Right ventricle myocardium superior (tissue), 1 donor: ENCODE measurements at places on chromosomes 3 and 15. TPM values are rescaled to one million over a fixed set of nuclear protein-coding genes. Genes with fewer than 3 reads are reported as not detected.

- DNase-seq, result no peak
Observed at GRCh38 chr3:72128921-72129320, 344.0 kb upstream of the PROK2 start.

PPIP5K1 gene
- 13.1 TPM for total RNA-seq

NIT2 gene
- total RNA-seq, result 60.4 TPM

GRCh38 chr3:94071713-94072284, 8.9 kb downstream of the NSUN3 start:
- no peak for DNase-seq

NRROS gene
- 2.4 TPM for total RNA-seq

MUC13 gene
- total RNA-seq, result not detected

FXR1 gene
- total RNA-seq, result 285 TPM

GRCh38 chr3:197355713-197356112, 57.3 kb upstream of the DLG1 start:
- DNase-seq, result no peak

HTR3E gene
- total RNA-seq, result not detected

DNA sequence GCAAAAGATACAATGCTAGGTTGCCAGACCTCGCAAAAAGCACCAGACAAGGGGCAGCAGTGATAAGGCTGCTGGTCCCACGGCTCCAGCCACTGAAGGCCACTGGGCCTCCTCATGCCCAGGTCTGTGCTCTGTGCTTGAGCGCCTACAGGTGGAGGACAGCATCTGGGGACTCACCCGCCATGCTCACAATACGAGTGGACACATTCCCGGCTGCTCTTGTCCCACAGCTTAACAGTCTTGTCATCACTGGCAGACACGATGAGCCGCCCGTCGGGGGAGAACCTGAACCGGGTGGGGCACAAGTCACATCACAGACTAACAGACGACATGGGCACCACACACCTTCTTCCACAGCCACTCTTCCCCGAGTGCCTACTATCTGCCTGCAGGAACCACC, 7.4 kb downstream of the POC1A start:
- DNase-seq, result no peak

DNA sequence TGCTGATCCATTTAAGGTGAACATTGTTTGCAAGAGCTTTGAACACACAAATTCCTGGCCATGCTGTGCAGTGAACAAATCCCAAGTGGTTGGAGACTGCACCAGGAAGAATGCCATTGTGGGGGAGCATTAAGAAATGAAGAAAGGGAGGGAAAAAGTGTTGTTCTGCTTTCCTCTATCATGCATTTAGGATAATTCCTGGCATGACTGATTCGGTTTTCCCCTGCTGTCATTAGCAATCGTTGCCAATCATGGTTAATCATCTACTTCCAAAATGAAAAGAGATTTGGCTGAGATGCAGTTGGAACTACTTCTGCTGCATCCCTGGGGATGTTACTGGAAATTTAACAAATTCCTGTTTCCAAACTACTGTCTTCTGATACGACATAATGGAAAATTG, 73.7 kb upstream of the ZPLD1 start:
- no peak for DNase-seq

GRCh38 chr15:65303687-65304380, 643 bp upstream of the RNU5B-1 start:
- no peak for DNase-seq

GRCh38 chr3:131795390-131796090, 239.3 kb downstream of the CPNE4 start:
- DNase-seq, result no peak

P2RY14 gene
- total RNA-seq, result 3.6 TPM

DLL4 gene
- total RNA-seq, result 10.7 TPM

PLSCR5 gene
- not detected for total RNA-seq

- no peak for DNase-seq
Observed at GRCh38 chr3:175702956-175703355, 843.8 kb downstream of the NAALADL2 start.

DNA sequence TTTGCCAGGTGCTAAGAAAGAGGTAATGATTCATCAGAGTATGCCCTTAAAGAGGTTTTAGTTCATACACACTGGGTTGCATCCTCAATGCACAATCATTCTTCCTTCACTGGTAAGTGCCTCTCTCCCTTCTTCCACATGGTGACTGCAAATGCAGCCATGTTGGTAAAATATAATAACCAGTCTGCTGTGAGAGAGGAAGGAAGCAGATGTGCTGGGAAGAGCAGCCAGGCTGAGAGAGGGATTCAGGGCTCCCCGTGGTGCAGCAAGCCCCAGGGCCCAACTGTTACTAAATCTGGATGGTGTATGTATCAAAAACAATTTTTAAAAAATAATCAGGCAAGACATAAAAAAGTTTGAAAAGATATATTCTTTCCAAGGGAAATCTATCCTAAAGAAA, 498.1 kb downstream of the MAGI1 start:
- DNase-seq, result no peak

C3orf49 gene
- total RNA-seq, result not detected

GOLGA8R gene
- 4.3 TPM for total RNA-seq

GRCh38 chr15:50126072-50126471, 7.0 kb upstream of the ATP8B4 start:
- DNase-seq, result no peak

DNA sequence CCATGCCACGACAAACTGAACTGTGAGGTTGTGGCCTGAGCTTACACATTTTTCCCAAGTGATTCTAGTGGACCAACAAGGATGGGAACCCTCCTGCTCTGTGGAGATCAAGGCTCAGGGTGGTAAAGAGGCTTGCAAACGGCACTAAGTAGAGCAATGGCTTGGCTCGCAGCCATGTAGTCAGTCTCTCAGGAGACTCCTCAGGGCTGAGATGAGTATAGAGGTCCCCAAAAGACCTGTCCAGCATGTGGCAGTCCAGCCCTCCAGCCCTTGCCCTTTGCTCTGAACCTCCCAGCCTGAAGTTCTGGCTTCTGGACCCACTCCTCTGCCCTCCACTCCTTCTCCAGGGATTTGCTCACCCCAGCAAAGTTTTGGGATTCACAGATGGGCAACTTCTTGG, 8.3 kb upstream of the CAMP start:
- DNase-seq, result peak; percentile 74

- peak; percentile 87 for DNase-seq
Observed at GRCh38 chr15:52078876-52079700, 33.5 kb downstream of the BCL2L10 start.

DNA sequence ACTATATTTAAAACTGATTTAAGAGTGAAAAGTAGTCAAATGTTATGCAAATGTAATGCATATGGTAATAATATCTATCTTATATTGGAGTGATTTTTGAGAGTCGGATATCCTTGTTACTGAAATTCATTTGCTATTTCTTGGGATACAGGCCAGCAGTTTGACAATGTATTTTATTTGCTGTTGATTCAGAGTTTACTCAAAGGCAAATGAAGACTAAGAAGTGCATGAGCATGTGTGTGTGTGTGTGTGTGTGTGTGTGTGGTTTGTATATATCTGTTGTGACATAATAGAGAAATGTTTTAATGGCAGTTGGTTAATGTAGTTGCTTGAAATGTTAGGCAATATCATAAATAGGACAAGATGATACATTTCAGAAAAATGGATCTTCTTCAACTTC, 39.0 kb downstream of the UNC13C start:
- no peak for DNase-seq

GRCh38 chr3:69292959-69293574, 92.8 kb downstream of the FRMD4B start:
- peak; percentile 58 for DNase-seq

- no peak for DNase-seq
Observed at GRCh38 chr3:13172644-13173013, 99.4 kb upstream of the IQSEC1 start.

- DNase-seq, result no peak
Observed at GRCh38 chr15:33730815-33731214, 237.5 kb upstream of the CHRM5 start.

DNA sequence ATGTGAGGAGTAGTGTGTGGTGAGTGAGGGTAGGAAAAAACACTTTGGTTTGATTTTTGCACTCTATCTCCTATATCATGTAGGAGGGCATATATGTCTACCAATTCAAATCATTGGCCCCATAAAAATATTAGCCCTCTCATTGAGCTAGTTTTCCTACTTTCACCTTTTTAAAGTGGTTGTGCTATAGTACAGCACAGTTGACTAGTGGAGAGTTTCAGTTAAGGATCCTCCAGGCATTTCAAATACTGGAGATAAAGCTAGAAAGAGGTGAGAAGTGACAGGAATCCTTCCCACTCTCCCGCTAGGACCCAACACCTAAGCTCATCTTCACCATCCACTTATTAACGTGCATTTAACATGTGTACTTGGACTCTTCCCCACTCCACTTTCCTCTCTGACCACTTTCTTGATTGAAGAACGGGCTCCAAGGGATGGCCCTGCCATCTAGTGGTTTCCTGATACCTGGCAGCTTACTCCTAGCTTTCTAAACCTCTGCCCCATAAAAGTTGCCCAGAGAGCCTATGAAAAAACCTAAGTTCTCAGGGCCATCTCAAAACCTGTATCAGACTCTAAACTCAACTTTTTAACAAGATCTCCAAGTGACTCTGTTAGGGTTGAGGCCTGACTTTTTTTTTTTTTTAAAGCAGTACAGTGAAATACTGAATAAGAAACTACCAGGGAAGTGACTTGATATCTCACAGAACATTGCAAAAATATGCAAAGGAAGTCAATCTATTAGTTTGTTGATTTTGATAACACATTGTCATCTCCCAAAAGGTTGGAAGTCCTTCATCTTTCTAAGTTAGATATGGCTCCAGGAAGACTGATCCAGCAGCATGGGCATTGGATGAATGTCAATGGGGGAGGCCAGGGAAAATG, 17.9 kb downstream of the IL12A start:
- DNase-seq, result no peak

DNA sequence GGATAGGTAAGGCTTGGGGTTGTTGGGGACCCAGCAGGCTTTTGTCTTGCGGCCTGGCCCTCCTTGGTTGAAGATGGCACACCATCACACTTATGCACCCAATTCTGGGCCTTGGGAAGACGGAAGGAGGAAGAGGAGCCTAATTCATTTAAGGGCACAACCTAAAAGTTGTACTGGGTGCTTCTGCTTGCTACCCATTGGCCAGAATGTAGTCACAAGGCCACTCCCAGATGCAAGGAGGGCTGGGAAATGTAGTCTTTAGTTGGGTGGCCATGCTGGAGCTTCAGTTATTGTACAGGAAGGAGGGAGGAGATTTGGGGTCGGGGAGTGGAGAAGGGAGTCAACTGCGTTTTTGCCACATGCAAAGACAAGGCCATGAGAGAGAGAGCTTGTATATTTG, 109.2 kb downstream of the TMEM266 start:
- DNase-seq, result no peak

FGD5 gene
- total RNA-seq, result 15.2 TPM

- no peak for DNase-seq
Observed at GRCh38 chr15:40567111-40567510, 2.0 kb upstream of the RPUSD2 start.

DNA sequence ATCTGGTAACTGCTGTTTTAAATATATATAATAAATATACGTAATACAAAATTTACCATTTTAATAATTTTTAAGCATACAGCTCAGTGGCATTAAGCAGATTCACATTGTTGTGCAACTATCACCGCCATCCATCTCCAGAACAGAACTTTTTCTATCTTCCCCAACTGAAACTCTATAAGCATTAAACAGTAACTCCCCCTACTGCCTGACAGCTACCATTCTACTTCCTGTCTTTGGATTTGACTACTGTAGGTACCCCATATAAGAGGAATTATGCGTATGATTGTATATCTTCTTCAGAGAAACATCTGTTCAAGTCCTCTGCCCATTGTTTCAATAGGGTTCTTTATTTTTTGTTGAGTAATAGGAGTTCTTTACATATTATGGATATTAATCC, 36.8 kb downstream of the EID1 start:
- DNase-seq, result no peak

CILP gene
- total RNA-seq, result 3.5 TPM

DNA sequence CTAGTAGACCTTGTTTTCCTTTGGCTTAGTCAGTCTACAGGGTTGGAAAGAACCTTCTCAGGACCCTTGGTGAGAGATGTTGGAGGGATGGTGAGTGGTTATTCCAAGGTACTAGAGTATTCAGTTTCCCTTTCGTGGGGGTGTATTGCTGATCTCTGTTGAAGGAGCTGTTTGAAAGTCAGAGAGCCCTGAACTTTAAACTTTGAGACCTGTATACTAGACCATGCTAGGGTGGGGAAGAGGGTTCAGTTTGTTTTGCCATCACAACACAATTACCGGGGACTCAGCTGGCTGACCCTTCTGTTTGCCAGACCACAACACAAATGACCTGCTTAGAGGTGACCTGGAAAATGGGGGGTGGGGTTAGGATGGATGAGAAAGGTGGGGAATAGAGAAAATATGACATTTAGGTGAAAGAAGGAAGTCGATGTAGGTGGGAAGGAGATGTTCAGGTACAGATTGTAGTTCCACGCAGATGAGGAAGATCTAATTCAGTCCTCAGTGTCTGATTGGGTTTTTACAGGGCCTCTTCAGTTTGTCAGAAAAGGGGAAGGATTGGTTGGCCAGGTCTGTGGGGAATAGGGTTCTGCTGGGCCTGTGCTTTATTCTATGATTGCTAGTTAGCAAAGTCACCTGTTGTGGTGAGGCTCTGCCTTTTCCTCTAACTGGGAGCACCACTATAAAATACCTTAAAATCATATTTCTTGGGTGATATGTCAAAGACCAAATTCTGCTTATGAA, 6.8 kb downstream of the UBE2E2 start:
- DNase-seq, result no peak

ADCY5 gene
- 225 TPM for total RNA-seq

DGKG gene
- 30.8 TPM for total RNA-seq

DZIP1L gene
- total RNA-seq, result 4.1 TPM

DNA sequence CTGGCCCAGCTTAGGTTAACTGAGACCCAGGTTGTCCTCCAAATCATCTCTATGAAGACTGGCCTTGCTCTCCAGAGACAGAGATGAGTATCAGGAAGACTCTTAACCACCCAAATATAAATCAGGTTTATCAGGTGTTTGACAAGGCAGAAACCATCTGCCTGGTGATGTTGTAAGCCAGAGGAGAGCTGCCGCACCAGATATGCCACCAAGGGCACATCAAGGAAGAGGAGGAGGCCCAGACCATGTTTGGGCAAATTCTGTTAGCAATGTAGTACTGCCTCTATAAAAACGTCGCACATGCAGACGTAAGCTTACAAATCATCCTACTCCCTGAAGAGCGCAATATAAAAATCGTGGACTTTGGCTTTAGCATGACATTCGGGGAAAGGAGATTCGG, 21.0 kb upstream of the RPL32 start:
- DNase-seq, result no peak

DNA sequence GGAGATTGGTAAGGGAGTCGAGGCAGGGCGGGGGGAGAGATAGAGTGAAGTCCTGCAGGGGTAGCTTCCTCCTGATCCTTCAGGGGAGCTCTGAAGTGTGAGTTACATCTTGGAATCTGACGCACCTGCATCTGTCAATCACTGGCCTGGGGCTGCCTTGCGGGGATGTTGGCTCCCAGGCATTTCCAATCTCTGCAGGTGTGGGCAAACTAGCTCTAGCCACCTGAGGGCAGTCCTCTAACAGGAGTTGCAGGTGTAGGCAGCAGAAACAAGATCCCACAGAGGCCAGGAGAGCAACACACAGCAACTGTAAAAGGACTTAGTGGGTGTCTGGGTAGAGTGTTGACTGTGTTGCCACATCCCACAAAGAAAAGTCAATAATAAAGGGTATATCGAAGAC, 63.6 kb downstream of the ZNF621 start:
- DNase-seq, result no peak
